Hindlimb muscle (tissue), 1 donor: ENCODE measurements at places on chromosomes 5 and 9.

DNA sequence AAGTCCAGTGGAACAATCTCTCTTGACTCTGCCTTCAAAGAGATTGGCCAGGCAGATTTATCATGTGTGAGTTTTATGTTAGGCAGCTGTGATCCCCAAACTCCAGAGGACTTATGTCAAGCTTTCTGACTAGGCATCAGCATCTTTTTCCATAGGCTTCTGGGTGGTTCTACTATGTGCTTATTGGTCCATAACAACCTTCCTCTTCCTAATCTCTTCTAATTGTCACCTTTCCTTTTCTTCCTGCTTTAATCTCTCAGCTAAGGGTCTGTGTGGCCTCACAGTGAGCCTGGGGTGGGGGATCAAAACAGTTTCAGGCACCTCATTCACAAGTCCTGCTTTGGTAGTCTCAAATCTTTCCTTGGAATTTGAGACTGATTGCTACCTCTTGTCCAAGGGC is 170.9 kb upstream of the CHD1 start:
- DNase-seq = no peak

DNA sequence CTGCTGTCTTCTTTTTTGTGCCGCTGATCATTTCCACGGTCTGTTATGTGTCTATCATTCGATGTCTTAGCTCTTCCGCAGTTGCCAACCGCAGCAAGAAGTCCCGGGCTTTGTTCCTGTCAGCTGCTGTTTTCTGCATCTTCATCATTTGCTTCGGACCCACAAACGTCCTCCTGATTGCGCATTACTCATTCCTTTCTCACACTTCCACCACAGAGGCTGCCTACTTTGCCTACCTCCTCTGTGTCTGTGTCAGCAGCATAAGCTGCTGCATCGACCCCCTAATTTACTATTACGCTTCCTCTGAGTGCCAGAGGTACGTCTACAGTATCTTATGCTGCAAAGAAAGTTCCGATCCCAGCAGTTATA is 17.1 kb downstream of the F2R start:
- no peak for DNase-seq

- no peak for DNase-seq
Observed at GRCh38 chr5:5933651-5934050, 444.7 kb downstream of the MED10 start.

GRCh38 chr5:18375641-18376040 is 741.4 kb downstream of the TAF11L14 start:
- DNase-seq = no peak

- no peak for DNase-seq
Observed at GRCh38 chr5:72784129-72784528, 32.3 kb upstream of the TNPO1 start.

GRCh38 chr9:123568691-123569688 is 213.0 kb downstream of the CRB2 start:
- DNase-seq = peak; percentile 45

DNA sequence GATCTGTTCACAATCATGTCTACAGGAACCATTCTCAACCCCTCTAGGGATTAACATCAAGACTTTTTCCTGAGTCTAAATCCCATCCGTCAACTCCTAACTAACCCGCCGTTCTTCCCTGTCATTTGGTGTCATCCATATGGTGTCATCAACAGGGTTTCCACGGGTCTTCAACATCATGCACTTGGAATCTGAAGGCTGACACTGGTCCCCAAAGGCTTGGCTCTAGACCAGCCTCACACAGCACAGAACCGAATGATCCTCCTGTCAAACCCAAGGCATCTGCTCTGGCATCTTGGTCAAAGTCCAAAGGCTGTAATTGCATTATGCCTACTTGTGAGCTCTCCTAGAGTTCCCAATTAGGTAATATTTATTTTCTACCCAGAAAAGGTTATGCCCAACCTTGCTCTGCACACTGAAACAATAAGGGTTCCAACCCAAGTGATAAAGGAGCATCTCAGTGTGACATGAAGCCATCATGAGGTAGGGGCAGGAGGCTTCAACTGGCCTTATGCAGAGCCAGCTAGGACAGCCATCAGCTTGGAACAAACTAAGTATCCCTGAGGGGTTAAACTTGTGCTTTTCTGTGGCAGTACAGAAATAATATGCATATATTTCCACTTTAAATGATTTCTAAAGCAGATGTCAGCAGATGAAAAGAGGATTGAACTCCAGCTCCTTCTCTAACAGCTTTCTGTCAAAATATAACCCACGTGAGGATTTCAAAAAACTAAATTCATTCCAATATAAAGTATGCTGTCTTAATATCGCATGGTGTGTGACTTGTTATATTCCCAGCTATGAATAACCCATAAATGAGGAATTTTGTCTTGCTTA is 13.9 kb downstream of the ENC1 start:
- no peak for DNase-seq

DNA sequence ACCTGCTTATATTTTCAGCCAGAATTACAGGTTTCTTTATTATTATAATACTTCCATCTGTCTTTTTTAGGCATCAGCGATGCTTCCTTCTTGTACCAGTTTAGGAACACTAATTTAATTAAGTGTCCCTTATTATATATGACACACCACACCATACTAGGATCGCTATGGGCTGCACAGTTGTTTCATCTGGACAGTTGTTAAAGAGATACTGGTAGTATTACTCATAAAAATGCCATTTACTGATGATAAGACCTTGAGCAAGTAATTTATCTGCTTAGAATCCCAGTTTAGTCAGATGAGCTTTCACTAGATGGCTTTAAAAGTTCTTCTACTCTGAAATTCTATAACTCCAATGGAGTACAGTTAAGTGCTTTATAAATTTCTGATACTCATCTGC is 17.1 kb downstream of the ARSK start:
- DNase-seq = no peak

GRCh38 chr5:157965040-157965678 is 106.2 kb upstream of the CLINT1 start:
- no peak for DNase-seq

- DNase-seq = no peak
Observed at GRCh38 chr9:134682026-134682425, 40.4 kb downstream of the COL5A1 start.

- no peak for DNase-seq
Observed at GRCh38 chr5:78521455-78521854, 127.1 kb downstream of the LHFPL2 start.

- no peak for DNase-seq
Observed at GRCh38 chr5:170348137-170348633, 41.0 kb downstream of the KCNMB1 start.

DNA sequence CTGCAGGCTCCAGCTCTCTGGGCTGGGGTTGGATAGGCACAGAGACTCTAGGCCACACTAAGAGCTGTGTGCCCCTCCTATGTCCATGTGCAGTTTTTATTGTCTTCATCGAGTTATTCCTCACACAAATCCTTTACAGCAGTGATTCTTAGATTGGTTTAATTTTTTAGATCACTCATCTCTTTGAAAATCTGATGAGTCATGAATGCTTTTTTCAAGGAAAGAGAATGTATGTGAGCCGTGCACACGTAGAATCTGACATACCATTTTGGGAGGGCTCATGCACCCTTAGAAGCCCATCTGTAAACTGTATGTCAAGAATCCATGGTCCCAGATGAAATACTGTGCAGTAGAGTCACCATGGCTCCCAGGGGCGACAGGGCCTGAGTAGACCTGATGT is 100.7 kb upstream of the S1PR3 start:
- DNase-seq = no peak

DNA sequence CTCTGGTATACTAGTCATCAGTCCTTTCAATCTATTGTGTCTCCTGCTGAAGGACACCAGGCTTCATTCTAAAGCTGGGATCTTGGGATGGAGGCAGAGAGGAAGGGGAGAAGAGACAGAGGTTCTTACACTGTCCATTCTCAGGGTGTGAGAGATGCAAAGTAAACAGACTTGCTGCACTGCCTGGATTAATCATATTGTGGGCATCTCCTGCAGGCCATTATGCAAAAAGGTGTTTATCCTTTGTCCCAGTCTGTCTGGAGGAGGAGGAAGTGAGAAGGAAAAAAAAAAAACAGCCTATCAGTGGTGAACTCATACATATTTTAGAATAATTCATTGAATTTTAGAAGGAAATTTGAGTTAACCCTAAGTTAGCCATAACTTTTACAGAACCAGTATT is 92.9 kb upstream of the TNPO1 start:
- no peak for DNase-seq

DNA sequence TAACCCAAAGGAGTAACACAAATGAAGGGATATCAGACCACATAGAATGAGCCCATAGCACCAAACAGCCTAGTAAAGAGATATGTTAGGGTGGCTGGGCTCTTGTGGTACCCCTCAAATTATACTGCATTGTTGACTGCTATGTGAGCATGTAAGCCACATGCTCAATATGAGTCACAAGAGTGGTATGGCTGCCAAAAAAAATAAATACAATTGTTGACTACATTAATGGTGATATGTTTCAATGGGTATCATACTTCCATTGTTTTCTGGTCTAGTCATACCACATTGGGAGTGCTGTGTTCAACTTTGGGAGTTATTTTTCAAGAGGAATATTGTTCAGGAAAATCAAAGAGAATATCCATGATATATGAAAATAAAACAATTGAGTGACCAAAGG is 162.4 kb upstream of the PIK3R1 start:
- no peak for DNase-seq

- peak; percentile 8 for DNase-seq
Observed at GRCh38 chr9:2691626-2692025, 25.7 kb upstream of the KCNV2 start.

GRCh38 chr9:136676297-136676794 is 10.9 kb downstream of the AGPAT2 start:
- DNase-seq = no peak

DNA sequence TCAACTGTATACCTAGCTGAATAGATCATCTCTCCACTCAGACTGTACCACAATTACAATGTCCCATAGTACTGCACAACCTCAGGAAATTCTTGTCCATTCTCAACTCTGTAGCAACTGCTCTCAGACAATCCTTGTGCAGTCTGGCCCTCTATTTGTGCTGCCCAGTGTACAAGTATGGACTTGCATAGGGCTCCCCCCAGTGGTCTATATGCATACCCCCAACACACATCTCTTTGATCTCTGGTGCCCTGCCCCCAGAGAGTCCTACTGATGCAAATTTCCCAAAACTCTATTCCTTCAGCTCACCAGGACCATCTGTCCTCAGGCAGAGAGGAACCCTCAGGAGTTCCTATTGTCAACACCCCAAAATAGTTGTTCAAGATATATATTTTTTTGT is 205.3 kb downstream of the SLCO4C1 start:
- no peak for DNase-seq

GRCh38 chr5:17400724-17401469 is 97.1 kb upstream of the TAF11L2 start:
- DNase-seq = no peak

GRCh38 chr5:140246378-140247122 is 56.4 kb downstream of the PFDN1 start:
- DNase-seq = peak; percentile 80

DNA sequence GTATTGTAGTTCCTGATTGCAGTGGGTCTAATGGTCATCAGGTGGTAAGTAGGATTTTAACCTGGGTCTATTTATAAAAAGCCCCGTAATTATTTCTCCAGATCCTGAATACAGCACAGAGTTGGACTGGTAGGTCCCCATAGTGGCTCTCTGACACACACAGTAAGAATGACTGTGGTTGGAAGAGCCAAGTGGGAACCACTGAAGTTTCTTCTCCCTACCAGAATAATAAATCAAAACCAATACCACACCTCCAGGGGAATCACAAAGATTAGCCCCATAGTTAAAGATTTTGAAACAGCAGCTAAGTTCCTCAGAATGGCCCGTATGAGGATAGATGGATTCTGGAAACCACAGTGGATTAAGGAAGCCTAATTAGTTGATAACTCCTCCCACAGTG is 68.4 kb upstream of the ZFR start:
- no peak for DNase-seq

DNA sequence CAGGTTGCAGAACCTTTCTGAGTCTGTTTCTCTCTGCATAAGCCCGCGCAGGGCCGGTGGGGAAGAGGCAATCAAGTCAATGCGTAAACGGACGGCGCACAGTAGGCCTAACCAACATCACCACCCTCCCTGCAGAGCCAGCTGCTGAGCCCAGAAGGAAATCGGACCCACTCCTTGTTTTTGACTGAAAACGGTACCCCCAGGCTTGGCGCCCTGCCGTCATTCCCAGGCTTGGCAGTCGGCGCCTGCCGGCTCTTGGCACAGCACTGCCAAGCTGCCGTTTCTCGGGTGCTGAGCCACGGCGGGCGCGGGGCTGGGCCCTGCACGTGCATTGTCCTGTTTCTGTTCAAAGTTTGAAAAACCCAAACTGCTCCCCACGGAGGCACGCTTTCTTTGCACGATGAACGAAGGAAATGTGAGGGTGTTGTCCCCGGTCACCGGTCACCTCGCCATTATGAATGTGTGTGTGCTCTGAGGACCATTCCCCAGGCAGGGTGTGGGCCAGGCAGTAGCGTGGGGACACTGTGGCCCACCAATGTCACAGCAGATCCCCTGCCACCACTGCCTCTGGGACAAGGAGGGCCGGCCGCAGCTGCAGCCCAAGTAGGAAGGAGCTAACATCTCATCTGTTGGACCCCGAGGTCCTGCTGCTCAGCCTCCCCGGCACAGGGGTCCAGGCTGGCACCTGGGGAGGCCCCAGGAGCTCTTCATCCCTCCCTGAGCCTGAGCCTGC is 20.1 kb downstream of the FIBCD1 start:
- no peak for DNase-seq

- no peak for DNase-seq
Observed at GRCh38 chr5:132497488-132497997, 7.0 kb upstream of the IRF1 start.

DNA sequence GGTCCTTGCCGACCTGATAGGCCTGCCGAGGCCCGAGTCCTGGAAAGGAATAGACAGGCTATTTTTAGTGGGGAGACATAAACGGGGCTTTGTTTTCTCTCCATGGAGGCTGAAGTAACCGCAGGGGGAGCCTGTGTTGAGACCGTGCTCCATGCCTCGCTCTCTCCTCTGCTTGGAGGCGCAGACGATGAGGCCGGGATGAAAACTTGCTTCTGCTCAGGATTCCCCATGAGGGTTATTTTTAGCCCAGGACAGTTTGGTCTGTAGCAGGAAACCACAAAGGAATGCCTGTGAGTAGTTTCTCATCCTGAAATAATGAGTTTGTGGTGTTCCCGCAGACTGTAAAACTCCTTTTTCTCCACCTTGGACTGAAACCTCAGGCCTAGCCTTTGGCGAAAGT is 81.9 kb upstream of the RARS1 start:
- DNase-seq = no peak

DNA sequence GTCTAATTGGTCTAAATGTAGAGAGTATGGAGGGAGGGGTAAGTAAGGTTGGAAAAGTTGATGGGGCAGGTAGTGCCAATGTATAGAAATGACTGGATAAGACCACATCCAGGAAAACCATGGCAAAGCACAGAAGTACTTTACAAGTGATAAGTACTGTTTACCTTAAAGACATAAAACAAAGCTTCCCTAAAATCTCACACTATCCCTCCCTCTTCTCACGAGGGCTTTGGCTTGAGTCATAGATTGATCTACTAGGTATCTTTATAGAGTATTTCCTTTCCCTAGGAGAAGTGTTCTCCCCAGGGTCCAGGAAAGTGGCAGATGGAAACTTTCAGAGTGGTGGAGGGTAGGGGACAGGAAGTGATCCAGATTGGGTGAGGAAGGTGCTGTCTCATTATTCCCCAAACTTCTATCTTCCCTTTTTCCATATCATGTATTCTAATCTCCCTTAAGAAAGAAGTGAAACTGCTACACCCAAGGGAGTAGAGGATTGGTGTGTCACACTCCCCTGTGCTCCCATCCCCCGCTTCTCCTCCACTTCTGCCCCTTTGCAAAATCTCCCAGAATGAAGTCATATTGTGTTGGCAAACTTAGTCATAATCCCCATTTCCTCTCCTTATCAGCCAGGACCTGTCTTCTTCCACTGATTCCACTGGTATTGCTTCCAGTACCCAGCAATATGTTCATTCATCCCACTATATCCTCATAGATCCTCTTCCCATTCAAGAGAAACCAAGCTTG is 14.6 kb downstream of the IL33 start:
- no peak for DNase-seq
